Skeletal muscle cell (primary cell): ENCODE measurements at places on chromosomes 11 and 22.

DNA sequence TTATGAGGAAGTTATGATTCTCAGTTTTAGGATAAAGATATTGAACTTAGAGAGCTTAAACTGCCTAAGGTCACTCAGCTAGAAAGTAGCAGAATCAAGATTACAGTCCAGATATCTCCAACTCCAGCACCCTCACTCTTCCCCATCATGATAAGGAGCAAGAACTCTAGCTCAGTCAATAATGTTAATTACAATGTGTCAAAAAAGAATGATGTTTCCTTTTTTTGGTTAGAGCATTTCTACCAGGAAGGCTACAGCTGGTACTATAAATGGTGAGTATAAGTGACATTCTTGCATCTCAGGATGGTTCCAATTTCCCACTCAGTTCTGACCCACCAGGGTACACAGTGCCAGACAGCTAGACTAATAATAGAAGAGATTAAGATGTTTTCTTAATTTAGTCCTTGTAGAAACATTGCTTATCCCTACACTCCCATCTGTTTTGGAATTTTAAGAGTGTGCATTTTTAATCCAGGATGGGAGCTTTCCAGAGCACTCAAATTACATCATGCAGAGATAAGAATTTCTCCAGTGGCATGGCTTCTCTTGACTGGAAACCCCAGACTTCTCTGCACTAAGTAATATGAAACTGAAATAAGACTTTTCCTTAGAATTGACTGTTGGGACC, 21.6 kb upstream of the BBOX1 start:
- DNase-seq: no peak

- no peak for DNase-seq
Measured at GRCh38 chr11:8259306-8259959, 4.2 kb downstream of the LMO1 start.

- no peak for DNase-seq
Measured at GRCh38 chr11:120281143-120281795, 41.3 kb downstream of the POU2F3 start.

- DNase-seq: peak; percentile 26
Measured at GRCh38 chr11:69088676-69089146, 40.0 kb downstream of the TPCN2 start.

DNA sequence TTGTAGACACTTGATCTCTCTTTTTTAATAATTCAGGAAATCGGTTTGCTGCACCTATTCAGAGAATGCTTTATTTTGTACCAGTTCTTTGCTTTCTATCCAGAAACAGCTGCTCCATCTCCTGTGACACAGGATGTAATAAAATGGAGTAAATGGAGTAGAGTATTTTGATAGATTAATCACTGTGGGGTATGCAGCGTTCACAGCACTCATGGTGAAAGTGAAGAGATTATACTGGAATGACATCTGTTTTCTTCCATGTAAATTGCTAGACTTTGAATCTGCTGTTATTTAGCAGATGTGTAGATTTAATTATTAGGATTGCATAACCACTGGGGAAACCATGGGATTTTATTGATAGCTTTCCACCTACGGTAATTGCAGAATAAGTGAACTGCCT, 227.3 kb upstream of the ARHGAP42 start:
- no peak for DNase-seq

DNA sequence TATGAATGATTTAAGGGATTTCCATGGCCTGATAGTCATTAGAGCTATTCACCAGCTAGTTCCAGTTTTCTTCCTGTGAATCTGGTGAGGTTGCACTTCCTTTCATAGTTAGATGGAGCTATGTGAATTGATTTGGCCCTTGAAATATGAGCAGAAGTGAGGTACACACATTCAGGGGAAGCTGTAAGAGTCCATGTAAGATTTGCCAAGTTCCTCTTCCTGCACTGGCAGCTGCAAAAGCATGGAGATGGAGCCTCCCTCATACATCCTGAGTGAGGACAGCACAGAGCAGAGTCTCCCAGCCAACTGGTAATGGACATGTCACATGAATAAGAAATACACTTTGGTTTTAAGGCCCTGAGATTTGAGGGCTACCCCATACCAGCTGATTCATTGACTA, 111.7 kb downstream of the CD44 start:
- no peak for DNase-seq

DNA sequence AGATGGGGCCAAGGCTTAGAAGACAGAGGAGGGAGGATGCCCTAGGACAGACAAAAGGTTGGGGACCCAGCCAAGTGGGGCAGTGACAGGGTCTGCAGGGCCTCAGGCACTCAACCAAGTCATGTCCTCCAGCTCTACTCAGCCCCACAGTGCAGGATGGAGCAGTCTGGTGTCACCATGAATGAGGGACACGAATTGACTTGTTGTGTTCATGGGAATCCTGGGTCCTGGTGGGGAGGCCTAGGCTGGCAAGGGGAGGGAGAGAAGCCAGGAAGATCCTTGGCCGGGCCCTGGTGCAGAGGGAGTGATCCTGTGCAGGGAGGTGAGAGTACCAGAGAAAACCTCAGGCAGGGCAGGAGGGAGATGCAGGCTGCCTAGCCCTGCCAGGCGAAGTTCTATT, 12.0 kb downstream of the P2RY6 start:
- DNase-seq: no peak

DNA sequence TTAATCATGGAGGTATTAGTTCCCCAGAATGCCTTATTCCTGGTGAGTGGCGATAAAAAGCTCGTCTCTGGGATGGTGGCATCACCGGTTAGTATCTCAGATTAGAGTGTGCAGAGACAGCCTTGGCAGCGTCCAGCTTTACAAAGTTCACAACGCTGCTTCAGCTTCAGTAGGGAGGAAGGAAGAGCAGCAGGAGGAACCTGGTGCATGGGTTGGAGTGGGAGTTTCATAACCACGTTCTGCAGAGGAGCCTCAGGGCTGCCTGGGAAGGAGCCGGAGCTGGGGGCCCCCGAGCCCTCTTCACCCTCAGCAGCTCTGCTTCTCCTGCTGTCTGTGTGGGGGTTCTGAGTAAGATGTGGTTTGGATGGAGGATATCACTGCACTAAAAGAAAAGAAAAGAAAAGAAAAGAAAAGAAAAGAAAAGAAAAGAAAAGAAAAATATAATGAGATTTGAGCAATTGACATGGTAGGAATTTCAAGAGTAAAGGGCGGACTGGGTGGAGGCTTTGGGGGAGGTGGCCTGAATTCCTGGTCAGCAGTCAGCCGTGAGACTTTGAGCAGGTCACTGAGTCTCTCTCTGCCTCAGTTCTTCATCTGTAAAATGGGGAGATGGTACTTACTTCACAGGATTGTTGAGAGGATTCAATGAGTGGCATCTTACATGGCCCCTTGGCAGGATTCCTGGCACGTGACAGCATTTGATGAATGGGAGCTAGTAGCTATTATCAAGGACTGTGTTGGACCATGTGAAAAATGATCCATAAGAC, 6.5 kb downstream of the ASPHD2 start:
- no peak for DNase-seq

- DNase-seq: no peak
Measured at GRCh38 chr11:65437436-65438227, 15.0 kb downstream of the NEAT1 start.

- DNase-seq: no peak
Measured at GRCh38 chr11:63652671-63653070, 18.5 kb downstream of the ATL3 start.

DNA sequence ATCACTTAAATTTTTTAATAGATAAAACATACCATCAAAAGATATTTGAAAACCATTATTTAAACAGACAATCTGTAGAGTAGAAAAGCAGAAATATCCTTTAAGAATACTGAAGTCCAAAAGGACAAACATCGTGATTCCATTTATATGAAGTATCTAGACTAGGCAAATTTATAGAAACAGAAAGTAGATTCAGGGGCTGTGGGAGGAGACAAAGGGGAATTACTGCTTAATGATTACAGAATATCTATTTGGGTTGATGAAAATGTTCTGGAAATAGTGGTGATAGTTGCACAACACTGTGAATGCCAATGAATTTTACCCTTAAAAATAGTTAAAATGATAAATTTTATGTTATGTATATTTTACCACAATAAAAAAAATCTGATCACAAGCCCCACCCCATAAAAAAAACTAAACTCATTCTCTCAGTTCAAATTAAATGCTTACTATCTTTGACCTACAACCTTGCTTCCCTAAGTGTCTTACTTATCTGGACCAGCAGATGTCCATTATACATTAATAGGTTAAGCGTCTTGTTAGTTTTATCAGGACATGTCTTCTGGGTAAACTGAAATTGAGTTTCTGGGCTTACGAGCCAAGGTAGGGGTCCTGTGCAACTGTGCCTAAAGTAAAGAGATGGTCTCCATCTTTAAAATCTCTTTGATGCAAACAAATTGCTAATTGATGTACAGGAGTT, 86.3 kb downstream of the FCHSD2 start:
- no peak for DNase-seq

DNA sequence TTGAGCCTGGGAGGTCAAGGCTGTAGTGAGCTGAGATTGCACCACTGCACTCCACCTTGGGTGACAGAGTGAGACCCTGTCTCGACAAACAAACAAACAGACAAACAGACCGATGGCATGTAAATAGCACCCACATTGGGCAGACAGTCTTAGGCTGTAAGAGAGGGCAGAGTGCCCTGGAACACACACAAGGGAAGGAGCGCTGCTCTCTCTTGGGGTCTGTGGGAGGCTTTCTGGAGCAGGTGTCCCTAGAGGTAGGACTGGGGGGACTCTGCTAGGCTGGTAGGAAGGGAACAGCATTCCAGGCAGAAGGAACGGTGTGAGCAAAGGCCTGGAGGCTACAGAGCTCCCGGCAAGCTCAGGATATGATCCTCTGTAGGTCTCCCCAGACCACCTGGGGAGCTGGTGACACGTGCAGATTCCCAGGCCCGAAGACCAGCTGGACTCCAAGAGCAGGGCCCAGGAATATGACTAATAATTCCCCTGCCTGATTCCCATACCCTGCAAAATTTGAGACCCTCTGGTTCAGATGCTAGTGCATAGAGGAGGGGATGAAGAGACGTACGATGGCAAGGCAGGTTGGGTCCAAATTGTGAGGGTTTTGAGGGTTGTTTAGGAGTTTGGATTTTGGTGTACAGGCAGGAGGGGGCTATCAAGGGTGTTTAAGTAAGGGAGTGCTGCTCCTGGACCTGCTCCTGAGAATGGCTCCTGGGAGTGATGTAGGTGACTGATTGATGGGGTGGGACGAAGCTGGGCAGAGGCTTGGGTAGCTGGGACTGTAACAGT, 11.6 kb downstream of the SMIM38 start:
- DNase-seq: no peak

- no peak for DNase-seq
Measured at GRCh38 chr22:34943830-34944229, 122.1 kb upstream of the ISX start.

DNA sequence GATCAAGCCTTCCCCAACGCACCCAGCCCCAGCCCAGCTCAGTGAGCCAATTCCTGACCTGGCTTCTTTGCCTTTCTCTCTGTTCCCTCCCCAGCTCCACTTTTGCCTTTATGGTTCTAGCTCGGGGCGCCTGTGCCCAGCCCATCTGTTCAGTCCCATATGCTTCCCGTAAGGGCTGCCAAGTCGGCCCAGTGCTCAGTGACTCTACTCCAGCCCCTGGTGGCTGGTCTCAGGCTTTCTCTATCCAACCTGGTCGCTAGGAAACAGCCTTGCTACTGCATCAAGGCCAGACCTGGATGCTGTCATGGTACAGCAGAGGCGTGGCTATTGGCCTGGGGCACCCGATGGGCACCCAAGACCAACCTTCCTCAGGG, 178.0 kb downstream of the DSCAML1 start:
- no peak for DNase-seq

DNA sequence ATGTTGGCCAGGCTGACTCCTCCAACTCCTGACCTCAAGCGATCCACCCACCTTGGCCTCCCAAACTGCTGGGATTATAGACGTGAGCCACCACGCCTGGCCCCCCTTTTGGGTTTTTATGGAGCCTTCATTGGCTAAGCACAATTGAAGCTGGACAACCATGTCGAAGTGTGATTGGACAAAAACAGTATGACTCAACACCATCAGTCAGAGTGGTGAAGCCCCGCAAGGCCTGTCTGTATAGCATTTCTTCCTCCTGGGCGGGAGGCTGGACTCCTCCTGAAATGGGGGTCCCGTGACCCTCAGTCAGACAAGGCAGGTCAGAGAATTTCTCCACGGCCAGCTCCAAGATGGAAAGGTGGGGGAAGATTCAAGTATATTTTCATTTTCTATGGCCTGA, 3.1 kb upstream of the PARVB start:
- DNase-seq: no peak

- DNase-seq: no peak
Measured at GRCh38 chr11:84437071-84437980, 1151.2 kb upstream of the CCDC90B start.

GRCh38 chr11:77024745-77025144, 9.5 kb upstream of the B3GNT6 start:
- DNase-seq: no peak

GRCh38 chr11:76667856-76668255, 2.7 kb downstream of the LRRC32 start:
- no peak for DNase-seq

- no peak for DNase-seq
Measured at GRCh38 chr11:61173456-61173855, 12.2 kb upstream of the VPS37C start.

DNA sequence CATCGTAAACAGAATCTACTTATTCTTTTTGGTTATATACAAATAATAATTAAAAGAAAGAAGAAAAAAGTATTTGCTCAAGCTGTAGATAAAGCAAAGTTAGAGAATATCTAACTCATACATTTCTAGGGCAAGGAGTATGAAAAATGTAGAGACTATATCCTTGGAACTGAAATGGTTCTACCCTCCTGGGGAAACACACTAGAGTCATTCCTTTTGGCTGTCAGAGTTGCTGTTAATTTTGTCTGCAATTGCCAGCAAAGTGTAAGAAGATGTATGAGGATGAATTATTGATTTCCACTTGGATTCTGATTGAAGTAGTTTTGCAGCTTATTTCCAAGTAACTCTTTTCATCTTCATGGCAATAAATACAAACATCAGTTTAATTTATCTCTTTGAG, 69.1 kb downstream of the SLC17A6 start:
- DNase-seq: no peak

- DNase-seq: no peak
Measured at GRCh38 chr11:70220136-70220535, 17.0 kb downstream of the FADD start.
